ENCODE measurements at places on chromosomes 7 and 10.

GRCh38 chr10:3668966-3669330 is 116.1 kb downstream of the KLF6 start:
- DNase-seq = no peak

- DNase-seq = no peak
Observed at GRCh38 chr7:154628556-154628955, 374.4 kb downstream of the PAXIP1 start.

DNA sequence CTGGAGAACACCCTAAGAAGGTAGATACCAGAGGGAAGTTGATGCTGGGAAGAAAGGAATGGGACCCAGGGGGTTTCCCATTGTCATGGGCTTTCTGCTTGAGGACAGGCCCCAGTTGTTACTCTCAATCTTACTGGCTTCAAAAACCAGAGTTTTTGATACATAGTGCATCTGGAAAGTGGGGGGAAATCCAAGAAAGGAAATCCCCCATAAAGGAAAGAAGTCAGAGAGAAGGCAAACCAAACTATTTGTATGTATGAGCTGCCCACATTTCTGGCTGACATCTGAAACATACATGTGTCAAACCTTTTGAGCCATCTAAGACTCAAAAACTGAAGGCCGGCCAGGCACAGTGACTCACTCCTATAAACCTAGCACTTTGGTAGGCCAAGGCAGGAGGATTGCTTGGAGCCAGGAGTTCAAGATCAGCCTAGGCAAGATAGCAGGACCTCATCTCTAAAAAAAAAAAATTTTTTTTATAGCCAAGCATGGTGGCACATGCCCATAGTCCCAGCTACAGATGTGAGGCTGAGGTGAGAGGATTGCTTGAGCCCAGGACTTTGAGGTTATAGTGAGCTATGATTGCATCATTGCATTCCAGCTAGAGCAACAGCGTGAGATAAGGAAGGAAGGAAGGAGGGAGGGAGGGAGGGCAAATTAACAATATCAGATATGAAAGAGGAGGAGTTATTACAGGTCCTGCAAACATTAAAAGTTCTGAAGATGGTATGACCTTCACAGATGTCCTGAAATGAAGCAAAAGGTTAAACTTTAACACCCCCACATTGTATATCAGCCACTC is 6.7 kb upstream of the COA1 start:
- DNase-seq = peak; percentile 70

DNA sequence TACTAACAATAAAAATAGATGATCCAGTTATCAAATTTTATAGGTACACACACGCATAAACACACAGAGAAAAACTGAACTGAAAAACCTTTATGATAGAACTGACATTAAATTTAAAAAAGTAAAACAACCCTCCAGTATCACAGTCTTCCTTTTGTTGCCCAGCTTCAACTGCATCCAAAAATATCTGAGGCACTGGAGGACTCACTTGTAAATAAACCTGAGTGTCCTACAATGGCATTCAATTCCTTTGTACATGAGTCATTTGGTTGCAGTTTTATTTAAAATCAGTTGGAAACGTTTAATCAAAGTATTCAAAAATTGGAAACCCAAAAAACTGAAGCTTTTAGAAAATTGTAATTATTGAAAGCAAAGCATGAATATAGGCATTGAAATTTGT is 265.2 kb upstream of the CSTF2T start:
- no peak for DNase-seq

DNA sequence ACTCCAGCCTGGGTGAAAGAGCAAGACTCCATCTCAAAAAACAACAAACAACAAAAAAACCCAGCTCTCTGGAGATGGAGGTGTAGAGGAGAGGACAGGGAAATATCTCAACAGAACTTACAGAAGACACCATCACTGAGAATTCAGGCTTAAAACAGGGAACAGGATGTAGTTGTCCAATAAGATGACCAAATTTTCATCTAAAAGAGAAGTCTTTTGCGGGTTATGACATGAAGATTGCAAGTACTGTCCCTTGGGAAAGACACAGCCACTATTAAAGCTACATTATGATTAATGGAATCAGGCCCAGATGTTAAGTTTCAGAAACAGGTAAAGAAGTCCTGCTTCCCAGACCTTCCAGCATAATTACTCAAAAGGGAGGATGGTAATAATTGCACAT is 235.2 kb upstream of the NRP1 start:
- no peak for DNase-seq

DNA sequence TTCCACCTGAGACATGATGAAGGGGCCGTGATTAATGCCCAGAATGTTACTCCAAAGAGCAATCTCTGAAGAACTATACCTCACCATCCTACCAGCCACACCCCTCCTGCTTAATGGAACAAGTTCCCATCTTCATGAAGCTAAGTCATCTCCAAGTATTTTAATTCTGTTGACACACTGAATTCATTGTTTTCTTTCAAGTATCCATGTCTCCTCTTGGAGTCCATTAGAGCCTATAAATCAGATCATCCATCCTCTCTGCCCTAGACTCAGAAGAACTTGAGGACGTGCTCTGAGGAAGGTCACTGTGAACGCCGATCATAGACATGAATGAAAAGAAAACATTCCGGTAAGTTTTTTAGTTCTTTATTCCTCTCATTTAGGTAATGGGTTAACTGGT is 126.8 kb downstream of the RSU1 start:
- DNase-seq = no peak

- DNase-seq = no peak
Observed at GRCh38 chr7:158957510-158957906, 101.2 kb downstream of the DYNC2I1 start.

DNA sequence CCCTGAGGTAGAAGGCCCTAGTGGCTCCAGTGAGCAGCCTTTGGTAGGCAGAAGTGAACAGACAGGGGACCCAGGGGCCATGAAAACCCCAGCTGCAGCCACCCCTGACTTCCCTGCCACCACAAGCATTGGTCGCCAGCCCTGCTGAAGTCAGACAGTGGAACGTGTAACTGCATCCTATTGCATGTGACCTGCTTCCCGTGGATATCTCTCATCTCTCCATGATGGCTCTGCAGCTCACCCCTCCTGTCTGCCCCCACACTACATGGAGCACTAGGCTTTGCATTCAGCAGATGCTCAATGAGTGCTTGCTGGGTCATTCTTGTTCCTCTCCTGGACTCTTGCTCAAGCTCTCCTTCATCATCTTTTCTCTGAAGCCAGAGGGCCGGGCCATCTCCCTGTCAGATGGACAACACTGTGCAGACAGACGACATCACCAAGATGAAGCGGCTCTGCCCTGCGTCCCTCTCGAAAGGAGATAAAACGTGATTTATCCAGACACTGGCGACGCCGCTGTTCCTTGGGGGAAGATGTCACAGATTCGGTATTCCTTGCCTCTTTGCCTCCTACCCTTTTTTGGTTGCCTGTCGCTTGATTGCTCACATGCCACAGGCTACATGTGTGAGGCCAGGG is 117.5 kb downstream of the SH3PXD2A start:
- no peak for DNase-seq

DNA sequence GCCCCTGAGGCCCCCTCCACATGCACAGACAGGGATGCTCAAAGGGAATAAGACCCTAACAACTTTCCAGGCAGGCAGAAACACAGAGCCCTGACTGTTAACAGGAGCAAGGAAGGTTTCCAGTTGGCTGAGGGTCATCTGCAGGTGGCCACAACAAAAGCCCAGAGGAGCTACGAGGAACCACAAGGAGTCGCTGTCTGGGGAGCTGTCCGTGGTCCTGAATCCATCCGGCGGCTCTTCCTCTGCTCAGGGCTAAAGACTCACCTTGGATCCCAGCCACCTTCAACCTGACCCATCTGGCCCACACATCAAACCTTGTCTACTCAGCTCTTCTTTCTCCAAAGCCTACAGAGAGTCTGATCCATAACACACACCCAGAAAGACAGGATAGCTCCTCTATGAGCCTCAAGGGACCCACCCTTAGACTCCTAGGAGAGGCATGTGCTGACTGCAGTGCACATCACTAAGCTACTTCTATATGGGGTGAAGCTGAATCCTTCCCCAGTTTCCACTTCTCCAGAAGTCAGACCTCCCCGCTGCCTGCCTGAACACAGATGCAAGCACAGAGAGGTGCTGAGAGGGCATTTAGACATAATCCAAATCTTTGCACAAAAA is 104.0 kb downstream of the SLIT1 start:
- DNase-seq = peak; percentile 58

DNA sequence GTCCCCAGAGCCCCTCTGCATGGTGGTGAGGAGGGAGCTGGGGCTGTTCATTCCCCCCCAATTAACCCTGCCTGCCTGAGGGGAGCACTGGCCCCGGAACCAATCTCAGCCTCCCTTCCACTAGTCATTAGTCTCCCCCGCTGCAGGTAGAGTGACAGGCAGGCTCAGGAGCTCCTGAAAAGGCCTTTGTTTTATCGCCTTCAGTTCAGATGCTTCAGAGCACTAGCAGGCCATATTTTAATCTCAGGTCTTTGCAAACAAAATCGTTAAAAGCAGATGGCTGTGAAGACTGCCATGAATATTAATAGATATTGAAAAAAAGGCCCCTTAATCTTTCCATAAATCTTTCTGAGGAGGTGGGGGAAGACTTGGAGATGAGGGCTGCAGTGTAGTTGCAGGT is 250.7 kb downstream of the RPS24 start:
- DNase-seq = no peak

GRCh38 chr7:81777697-81778096 is 7.8 kb upstream of the HGF start:
- DNase-seq = no peak

DNA sequence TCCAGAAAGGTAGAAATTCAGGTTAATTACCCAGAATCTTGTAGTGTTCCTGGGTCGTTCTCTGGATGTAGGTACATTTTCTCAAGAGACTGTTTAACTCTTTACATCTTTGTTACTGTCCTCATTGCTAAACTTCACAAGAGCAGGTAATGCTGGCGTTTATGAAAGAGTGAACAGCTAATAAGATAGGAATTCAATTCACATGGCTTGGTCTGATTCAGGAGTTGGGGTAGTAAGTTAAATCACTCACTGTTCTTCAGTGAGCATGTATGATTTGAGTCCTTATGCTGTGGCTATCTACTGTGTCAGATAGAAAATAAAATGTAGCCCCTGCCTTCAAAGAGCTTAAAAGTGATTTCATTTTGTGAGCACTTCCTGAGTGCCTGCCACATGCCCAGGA is 480.0 kb downstream of the LRMDA start:
- DNase-seq = no peak

DNA sequence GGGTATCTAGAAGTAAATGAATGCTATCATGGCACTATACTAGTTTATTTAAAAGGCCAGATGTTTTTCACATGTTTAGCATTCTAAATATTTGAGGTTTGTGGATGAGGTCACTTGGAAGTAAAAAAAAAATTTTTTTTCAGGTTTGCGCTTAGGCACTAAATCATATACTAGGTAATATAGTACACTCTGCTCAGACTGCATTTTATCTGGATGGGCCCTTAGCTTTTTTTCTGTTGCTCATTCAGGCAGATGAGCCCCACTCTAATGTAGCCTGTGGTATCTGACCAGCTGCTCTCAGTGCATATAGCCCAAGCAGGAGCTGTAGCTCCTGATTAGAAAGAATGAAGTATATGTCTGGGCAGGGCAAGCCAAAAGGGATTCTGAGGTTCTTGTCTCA is 210.1 kb downstream of the AUTS2 start:
- DNase-seq = no peak

GRCh38 chr10:112184052-112184371 is 447 bp upstream of the GPAM start:
- no peak for DNase-seq

DNA sequence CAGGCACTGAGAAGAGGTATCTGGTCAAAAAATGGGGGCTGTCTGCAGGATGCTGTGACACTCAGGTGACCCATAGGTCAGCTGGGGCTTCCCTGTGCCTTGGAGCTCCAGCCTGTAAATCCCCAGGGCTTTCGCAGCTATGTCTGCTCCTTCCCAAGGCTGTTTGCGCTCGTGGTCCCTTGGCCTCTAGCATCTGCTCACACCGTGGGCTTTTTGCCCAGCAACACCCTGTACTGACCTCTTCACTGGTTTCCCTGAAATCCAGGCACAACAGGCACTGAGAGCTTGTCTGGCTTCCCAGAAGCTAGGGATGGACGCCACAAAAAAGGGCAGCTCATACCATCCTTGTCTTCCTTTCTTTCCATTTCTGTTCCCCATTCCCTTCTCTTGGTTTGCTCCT is 280.3 kb upstream of the HABP2 start:
- no peak for DNase-seq

- DNase-seq = no peak
Observed at GRCh38 chr10:44979281-44980191, 927 bp upstream of the DEPP1 start.

DNA sequence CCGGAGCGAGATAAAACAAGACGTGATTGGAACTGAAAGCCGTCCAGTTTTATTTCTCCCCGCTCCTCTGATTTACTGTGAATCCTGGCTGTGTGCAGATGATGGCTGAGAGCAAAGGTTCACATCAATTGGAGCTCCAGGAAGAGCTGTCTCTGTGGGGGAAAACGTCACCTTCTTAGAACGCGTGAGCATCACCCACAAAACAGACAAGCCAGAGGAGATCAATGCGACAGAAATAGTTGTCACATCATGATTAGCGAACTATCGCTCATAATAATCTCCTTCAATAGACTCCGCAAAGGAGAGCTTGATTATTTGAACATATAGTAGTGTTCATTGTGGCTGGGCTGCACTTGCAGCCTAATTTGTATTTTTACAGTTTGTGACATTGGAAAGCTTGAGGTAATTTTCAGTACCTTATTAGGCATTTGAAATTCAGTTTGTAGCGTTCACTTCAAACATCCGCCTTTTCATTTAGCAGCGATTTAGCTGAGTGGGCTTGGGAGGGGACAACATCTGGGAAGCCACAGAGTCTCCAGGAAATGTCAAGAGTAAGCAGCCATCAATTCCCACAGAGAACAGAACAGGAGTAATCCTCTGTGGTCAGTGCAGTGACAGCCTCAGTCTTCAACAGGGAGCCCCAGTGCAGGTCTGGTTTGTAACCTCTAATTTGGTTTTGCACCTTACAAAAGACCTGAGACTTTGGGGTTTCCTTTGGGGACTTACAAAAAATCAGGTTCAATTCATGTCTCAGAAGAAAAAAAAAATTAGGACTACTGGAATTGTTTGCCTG is 276.8 kb upstream of the PFKP start:
- DNase-seq = no peak

GRCh38 chr7:35571611-35572240 is 123.2 kb downstream of the HERPUD2 start:
- no peak for DNase-seq

DNA sequence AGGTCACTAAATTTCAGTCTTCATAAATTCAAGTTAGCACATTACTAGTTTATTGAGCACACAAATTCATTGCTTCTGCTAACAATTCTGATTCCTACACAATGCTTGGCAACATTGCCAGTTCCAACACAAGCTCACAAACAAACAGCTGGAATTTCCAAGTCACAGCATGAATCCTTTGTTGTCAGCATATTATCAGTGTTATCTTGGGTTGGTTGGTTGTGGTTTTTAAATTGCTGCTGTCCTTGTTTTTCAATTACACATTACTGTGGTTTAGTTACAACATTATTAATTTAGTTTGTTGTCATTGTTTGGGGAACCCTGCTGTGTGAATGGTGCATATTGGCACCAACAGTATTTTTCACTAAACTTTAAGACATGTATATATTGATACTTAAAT is 86.0 kb upstream of the ARID5B start:
- DNase-seq = no peak

Measured in CMK (cell line).